ENCODE measurements at places on chromosomes 7 and 10.

DNA sequence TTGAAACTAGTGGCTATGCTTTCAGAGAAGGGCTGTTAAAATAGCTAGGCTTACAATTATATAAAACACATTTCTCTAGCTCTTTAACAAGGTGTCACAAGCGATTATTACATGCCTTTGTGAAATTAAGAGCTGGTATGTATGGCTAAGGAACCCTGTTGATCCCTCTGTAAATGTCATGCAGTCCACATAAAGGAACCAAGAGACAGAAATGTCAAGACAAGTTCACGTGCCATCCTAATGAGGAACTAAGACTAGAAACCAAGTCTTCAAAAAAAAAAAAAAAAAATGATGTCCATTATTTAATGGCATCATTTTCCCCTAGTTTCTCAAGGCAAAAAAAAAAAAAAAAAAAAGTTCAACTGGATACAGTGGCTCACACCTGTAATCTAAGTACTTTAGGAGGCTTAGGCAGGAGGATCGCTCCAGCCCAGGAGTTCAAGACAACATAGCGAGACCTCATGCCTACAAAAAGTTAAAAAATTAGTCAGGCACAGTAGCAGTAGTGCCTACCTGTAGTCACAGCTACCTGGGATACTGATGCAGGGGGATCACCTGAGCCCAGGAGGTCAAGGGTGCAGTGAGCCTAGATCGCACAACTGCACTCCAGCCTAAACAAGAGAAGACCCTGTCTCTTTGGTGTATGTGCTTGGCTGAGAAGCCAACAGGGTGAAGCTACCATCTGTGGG lies 63.4 kb downstream of the SRPK2 start:
- no peak for DNase-seq

GRCh38 chr10:93333278-93333978 lies 148.7 kb downstream of the MYOF start:
- DNase-seq: peak; percentile 0

GRCh38 chr10:15528859-15529239 lies 157.8 kb upstream of the FAM171A1 start:
- no peak for DNase-seq

DNA sequence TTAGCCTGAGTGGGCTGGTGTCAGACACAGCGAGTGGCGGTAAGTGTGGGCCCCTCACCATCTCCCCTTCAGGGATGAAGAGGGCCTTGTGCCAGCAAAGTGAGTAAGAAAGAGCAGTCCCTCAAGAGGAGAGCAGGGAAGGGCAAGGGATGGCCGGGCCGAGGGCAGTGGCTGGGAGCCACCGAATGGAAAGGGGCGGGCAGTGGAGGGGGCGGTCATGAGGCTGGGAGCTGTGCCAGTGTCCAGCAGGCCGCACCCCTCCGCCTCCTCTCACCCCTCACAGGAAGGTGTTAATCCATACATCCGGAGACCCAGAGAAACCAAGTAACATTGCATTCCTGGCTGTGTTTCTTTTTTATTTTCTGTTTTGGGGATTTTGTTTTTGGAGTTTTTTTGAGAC lies 28.6 kb upstream of the RASGEF1A start:
- DNase-seq: no peak
